ENCODE measurements at places on chromosomes 6 and 20.
A peak's percentile ranks its signal among the peaks of the same experiment; 100 is the strongest.

DNA sequence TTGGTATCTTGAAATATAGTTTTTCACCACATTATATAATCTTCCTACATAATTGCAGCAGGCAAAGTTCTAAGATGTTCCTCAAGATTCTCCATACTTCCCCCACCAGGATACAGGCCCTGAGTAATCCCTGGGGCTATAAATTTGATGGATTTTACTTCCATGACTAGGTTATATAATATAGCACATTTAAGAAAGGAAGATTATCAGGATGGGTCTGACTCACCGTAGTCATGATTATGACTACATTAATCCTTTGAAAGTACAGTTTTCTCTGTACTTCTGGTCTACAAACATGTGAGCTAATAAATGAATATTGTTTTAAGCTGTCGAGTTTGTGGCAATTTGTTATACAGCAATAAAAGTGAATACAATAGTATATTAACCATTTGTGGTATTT, 122.5 kb downstream of the MACROD2 start:
- DNase-seq: no peak

DNA sequence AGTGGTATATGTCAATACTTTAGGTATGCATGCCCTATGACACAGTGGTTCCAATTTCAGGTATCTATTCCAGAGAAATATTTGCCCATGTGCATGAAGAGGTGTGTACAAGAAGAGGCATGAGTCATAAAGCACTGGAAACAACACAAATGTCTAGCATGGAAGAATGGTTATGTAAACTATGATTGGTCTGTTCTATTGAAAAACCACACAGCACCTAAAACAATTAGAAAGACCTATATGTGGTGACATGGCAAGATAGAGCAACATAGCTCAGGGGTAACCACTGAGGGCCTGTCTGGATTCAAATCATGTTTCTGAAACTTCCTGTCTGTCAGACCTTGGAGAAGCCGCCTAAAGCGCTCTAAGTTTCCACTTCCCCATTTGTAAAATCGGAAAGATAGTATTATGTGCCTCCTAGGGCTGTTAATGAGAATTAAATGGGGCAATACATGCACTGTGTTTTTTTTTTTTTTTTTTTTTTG, 76.0 kb upstream of the SHLD1 start:
- DNase-seq: no peak

DNA sequence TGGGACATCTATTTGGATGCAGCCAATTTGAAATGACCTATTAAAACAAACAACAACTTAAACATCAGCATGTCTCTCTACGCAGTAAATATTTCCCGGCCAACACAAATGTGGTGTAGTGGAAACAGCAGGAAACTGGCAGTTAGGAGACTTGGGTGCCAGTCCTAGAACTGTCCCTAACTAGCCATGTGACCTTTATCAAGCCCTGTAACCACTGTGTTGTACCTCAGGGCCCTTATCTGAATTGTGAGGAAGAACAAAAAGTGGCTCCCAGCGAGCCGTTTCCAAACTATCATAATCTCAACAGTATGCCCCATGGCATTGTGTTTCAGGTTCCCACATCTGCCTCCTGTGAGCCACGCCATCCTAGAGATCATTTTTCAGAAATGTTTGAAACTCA, 124.5 kb downstream of the IMPG1 start:
- DNase-seq: no peak

DNA sequence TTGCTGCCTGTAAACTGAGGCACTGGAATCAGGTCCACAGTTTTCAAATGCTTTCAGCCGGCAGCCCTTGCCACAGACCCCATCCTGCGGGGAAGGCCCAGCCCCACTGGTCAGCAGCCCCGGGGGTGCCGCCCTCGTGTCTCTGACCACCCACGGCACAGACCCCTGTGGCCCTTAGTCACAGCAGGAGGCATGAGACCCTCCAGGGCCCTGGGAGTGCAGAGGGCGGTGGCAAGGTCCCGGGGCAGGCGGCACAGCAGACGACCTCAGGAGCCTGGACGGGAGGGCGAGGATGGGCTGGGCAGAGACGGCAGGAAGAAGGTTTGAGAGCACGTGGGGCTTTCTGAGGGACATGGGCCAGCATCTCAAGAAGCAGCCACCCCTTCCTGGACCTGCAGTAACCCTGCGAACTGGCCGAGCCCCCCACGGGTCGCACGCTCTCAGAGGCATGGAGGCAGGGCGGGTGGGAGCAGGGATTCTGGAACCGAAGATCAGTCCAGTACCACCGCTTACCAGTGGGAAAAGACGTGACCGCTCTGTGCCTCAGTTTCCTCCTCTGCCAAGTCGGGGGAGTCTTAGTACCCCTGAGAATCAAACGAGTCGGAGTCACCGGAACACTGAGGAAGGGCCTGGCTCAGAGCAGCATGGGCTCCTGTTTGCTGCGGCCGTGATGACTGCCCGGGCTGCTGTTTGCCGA, 140.7 kb downstream of the TAF4 start:
- DNase-seq: no peak

GRCh38 chr6:43926634-43927531, 156.9 kb downstream of the VEGFA start:
- no peak for DNase-seq

GRCh38 chr6:15362274-15363160, 116.6 kb downstream of the JARID2 start:
- DNase-seq: no peak

- DNase-seq: no peak
Measured at GRCh38 chr6:108795814-108796213, 52.4 kb upstream of the ARMC2 start.

- no peak for DNase-seq
Measured at GRCh38 chr6:107753778-107754177, 70.3 kb downstream of the SCML4 start.

GRCh38 chr6:6912817-6913744, 194.7 kb upstream of the RREB1 start:
- DNase-seq: no peak

DNA sequence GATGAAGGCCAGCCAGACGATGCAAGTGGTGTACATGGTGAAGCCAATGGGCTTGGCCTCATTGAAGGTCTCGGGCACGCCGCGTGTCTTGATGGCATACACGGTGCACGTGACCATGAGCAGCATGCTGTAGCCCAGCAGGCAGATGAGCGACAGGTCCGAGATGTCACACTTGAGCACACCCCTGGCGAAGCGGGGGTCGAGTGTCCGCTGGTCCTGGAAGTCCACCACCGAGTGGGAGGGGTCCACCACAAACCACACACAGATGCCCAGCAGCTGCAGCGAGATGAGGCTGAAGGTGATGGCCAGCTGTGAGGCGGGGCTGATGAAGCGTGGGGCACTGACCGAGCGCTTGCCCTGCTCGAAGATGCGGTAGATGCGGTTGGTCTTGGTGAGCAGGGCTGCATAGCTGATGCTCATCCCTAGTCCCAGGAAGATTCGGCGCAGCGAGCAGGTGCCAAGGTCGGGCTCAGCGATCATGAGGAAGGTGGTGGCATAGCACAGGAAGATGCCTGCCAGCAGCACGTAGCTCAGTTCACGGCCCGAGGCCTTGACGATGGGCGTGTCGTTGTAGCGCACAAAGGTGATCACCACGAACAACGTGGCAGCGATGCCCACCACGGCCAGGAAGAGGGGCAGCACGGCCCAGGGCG, 110.1 kb downstream of the GRM4 start:
- no peak for DNase-seq

DNA sequence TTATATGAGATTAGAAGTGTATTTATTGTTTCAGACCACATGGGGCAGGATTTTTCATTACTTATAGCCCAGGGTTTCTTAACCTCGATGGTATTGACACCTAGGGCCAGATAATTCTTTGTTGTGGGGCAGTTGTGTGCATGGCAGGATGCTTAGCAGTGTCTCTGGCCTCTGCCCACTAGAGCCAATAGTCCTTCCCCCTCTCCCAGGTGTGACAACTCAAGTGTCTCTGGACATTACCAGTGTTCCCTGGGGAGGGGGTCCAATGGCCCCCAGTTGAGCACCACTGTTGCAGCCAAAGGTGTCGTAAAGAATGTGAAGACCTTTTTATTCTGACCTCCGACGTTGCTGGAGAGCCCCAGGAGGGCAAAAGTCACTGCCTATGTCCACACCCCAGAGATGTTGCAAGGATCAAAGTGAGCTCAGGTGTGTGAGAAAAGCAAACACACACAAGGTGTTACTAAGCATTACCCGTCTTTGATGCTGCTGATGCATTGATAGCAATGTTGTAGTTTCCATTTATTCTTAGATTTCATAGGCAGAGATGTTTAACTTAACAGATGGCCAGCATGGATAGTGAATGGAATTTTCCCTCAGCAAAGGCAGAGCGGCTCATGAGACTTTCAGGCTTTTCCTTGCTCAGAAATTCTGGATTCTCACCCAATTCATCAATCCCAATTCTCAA, 22.2 kb downstream of the BANF2 start:
- DNase-seq: no peak

GRCh38 chr6:28217890-28218289, 7.2 kb upstream of the ZSCAN9 start:
- DNase-seq: no peak

DNA sequence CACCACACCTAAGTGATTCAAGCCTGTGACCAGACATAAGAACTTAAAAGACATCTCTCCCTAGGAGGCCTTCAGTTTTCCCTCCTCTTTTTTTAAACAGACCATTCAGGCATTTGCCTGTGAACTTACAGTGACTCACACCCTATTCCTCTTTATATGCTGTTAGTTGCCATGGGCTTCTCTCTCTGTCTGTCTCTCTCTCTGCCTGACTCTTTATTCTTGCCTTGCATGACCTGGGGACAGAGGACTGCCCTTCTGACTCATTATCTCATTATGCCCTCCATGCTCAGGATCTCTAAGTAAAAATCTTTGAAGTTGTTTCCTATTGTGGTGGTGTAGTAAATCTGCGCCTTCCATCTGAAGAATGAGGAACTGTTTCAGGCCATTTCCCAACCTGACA, 442.2 kb upstream of the MAN1A1 start:
- no peak for DNase-seq

- DNase-seq: no peak
Measured at GRCh38 chr6:21965953-21966539, 330.8 kb downstream of the PRL start.

GRCh38 chr6:81812401-81812800, 59.9 kb upstream of the TENT5A start:
- DNase-seq: peak; percentile 69

DNA sequence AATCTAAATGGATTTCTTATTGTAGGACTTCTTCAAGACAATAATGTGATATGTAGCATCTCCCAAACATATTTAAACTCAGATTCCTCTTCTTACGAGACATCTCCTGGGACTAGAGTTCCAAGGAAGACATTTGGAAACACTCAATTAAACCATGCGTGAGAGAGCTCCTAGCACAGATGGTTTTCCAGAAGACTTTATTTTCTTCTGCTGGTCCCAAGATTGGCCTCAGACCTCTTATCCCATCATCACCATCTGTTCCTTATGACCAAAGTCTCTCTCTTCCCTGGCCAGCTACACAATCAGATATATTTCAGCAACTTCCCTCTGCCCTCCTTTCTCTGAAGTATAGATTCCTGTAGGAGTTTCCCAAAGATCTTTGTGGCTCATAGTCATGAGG, 93.2 kb upstream of the JARID2 start:
- DNase-seq: no peak

- no peak for DNase-seq
Measured at GRCh38 chr20:3661814-3662665, 1.2 kb downstream of the GFRA4 start.

GRCh38 chr6:118708744-118709143, 57.4 kb upstream of the CEP85L start:
- no peak for DNase-seq

DNA sequence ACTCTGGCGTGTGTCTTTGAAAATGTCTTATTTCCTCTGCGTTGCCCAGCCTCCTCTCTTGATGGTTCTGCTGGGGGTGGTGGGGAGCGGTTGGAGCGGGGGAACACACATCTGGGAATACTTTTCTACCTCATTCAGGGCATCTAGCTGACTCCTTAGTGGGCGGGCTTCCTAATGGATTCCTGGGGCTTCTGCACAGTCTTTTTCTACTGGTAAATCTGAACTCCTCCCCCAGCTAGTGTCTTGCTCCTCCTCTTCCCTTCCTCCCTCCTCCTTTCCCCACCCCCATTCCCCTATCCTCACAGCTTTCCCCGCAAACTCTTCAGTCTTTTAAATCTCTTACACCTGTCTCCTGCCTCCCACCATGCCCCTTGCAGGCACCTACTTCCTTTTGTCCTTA, 74.4 kb downstream of the PRL start:
- DNase-seq: no peak

GRCh38 chr6:36204068-36204753, 7.7 kb downstream of the BRPF3 start:
- DNase-seq: peak; percentile 56

GRCh38 chr20:3745686-3746173, 13.2 kb downstream of the HSPA12B start:
- DNase-seq: no peak

- no peak for DNase-seq
Measured at GRCh38 chr6:53898026-53898795, 103.4 kb downstream of the LRRC1 start.

DNA sequence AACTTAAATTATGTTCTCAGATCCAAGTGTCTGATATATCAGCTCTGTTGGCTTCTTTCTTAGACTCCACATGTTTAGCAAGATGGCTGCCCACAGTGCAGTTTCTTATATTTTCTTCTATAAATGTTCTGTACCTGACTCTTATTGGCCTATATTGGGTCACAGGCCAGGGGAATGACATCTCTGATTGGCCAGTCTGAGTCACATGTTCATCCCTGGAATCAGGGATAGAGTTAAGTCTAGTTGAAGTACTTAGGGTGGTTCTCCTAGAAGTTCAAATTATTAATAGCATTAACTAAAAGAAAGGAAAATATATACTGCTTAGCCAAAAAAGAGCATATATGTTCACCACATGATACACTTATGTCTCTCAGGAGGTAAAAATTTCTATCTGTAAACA, 105.3 kb upstream of the SLC22A16 start:
- no peak for DNase-seq

DNA sequence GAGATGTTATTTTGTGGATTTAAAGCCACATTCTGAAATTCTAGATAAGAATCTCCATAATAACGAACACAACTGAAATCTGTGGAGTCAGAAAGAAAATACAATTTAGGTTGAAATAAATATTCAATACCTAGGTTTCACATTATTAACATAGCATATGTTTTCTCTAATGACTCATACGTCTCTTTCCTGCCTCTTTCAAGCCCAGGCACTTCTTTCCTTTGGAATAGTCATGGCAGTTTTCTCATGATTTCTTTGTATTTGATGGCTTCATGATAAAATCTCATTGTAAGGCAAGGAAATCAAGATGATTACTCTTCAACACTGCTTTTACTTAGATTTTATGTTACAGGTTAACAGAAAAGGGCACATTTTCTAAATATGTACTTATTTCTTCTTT, 803.7 kb downstream of the PHF3 start:
- no peak for DNase-seq

- no peak for DNase-seq
Measured at GRCh38 chr20:31916708-31917107, 35.1 kb downstream of the PDRG1 start.
